A375 (cell line): ENCODE measurements at places on chromosomes 6 and 20. TPM values are rescaled to one million over a fixed set of nuclear protein-coding genes. Genes with fewer than 3 reads are reported as not detected.

The TAGAP gene
- 0.08 TPM in 1 of 2 replicates, not detected in the other for total RNA-seq

The MYBL2 gene
- total RNA-seq, result 53.2 and 62.7 TPM in 2 replicates

The WFDC12 gene
- not detected in 2 replicates for total RNA-seq

The GPLD1 gene
- total RNA-seq, result 0.34 and 1.4 TPM in 2 replicates

The RCAN2 gene
- 0.05 and 0.34 TPM in 2 replicates for total RNA-seq

The C4A gene
- 0.94 and 2.3 TPM in 2 replicates for total RNA-seq

The BTBD9 gene
- 4.2 and 4.3 TPM in 2 replicates for total RNA-seq
